HT-29 (cell line): ENCODE measurements at places on chromosomes 6 and 20. TPM values are rescaled to one million over a fixed set of nuclear protein-coding genes. Genes with fewer than 3 reads are reported as not detected.

The SYNCRIP gene
- 59.2 and 66.4 TPM in 2 replicates for total RNA-seq

GRCh38 chr20:63657260-63657936 is 714 bp upstream of the RTEL1 start:
- no peak for DNase-seq

DNA sequence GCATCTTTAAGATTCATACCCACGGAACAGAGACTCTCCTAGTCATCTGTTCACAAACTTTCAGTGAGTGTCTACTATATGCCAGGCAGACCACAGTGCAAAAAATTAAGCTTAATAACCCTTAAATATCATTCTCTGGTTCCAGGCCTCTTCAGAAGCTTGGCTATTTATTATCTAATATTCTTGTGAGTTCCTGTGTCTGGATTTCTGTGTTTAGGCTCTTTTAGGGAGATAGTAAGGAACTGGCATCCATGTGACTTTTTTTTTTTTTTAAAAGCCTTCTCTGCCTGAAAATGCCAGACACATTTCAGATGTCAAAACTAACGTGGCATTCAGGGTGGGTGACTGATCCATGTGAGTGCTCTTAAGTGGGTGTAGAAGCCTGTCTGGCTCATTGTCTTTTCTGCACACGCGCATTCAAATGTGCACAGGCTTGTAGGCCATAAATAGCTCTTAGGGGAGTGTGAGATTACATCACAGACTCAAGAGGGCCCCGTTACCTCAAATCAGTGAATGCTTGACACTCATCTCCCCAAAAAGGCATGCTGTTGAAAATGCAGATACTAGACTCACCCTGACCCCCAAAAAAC is 141.9 kb downstream of the GMPR start:
- DNase-seq = no peak

DNA sequence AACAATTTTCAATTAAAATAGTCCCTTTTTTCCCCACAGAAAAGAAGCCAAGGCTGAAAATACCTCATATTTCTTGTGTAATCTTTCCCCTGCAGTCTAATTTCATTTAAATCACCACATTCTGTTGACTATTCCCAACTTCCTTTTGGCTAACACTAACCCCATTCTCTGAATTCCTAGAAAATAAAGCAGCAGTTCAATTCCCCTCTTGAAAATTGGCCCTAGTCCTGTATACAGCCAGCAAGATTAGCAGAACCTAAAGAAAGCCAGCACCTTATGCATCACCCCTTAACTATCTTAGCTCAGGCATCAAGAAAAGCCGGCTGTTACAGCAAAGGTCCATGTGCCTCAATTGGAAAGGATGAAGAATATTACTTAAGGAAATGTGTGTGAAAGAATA is 69.7 kb downstream of the MDN1 start:
- DNase-seq = no peak

GRCh38 chr20:15333170-15333569 is 995.8 kb upstream of the FLRT3 start:
- no peak for DNase-seq

GRCh38 chr20:40481337-40481736 is 207.7 kb downstream of the MAFB start:
- no peak for DNase-seq

The USP49 gene
- 2.0 and 2.9 TPM in 2 replicates for total RNA-seq

The HAO1 gene
- not detected in 2 replicates for total RNA-seq

- DNase-seq = no peak
Measured at GRCh38 chr6:106249658-106250057, 75.9 kb downstream of the ATG5 start.

DNA sequence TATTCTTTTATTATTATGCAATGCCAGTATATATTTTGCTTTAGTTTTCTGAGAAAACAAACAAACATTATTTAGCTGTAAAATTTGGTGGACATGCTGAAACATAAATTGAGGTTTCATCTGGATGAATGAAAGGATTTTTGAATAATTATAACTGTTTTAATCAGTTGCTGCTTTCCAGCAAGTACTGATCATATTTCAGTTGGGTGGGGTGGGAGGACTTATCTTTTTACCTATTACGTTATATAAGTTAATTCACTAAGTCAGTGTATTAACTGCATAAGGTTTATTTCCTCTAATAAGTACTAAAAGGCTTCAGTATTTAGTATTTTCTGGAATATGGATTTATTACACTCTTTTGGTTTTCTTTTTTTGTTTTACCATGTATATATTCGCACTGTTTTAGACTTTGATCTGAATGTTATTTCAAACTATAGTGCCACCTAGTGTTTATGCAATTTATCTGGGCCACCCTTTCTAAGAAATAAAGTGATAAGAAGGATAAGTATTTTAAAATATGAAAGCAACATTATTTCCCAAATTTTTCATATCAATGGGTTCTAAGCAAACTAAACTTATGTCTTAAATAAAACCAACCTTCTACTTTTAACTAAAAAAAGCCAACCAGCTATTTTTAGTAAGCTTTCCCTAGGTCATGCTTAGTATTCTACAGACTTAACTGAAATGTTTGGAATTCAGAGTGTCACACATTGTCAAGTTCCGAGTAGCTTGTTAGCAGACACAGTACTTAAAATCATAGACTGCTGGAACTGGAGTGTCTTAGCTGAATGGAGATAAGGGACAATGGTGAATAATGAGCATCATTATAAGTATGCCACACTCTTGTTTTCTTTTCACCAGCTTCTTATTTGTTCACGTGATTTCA is 105.4 kb upstream of the MCHR2 start:
- DNase-seq = peak; percentile 54

DNA sequence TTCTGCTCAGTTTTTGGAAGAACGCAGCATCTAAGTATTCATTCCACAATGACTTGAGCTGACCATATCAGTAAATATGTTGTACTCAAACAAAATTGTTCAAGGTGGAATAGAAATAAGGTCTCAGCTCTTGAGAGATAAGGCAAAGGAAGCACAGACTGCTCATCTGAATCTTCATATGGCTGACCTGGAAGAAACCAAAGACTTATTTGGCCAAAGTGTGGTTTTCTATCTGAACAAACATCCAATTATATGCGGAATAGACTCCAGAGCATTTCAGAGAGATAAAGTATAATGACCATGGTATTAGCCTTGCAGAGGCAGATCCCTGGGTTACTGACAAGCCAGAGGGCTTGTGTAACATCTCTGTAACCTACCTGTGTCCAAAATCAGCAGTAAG is 308.7 kb downstream of the CD83 start:
- no peak for DNase-seq
